ENCODE measurements at places on chromosomes 4 and X.

DNA sequence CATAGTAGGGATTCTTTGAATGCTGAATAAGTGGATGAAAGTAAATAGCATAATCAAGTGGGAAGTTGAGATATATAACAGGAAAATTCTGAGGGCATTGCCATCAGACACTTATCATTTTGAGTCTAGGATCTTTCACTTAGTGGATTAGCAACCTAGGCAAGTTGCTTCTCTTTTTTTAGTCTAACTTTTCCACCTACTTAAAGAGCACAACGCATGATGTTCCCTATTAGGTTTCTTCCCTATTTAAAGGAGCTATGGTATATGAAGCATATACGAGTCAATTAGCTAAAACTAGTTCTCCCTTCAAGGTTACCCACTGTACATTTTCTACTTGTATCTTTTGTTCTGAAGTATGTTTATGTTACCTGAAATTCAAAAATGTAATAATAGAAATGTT, 67.1 kb upstream of the HS3ST1 start:
- no peak for DNase-seq

- DNase-seq, result no peak
These were observed 3.7 kb upstream of the ZNF718 start for GRCh38 chr4:120616-121015.

DNA sequence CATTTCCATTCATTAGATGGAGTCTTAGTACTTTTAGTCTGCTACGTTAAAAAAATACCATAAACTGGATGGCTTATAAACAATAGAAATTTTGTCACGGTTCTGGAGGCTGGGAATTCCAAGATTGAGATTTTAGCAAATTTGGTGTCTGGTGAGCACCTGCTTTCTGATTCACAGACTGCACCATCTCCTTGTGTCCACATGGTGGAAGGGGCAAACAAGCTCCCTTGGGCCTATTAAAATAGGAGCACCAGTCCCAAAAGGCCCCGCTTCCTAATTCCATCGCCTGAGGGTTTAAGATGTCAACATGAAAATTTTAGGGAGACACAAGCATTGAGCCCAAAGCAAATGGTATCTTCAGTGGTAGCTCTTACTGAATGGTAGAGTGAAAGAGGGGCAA, 120.5 kb upstream of the MAP9 start:
- no peak for DNase-seq

DNA sequence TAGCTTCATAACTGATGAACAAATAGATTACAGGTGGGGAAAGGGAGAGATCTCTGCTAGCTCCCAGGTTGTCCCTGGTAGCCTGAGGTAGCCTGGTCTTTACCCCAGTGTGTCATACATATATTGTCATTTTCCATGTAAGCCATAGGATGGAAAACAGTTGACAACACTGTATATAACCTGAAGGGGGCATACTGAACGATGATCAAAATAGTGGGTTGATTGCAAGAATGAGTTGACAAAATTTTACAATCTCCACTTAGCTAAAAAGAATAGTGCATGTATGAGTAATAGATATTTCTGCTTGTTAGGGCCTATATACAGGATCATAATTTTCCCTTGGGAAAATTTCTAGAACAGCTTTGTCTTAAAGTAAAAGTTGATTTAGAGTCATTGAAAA, 304.1 kb upstream of the HAND2 start:
- no peak for DNase-seq

- DNase-seq, result no peak
These were observed 685.2 kb upstream of the INTU start for GRCh38 chr4:126947536-126947935.

DNA sequence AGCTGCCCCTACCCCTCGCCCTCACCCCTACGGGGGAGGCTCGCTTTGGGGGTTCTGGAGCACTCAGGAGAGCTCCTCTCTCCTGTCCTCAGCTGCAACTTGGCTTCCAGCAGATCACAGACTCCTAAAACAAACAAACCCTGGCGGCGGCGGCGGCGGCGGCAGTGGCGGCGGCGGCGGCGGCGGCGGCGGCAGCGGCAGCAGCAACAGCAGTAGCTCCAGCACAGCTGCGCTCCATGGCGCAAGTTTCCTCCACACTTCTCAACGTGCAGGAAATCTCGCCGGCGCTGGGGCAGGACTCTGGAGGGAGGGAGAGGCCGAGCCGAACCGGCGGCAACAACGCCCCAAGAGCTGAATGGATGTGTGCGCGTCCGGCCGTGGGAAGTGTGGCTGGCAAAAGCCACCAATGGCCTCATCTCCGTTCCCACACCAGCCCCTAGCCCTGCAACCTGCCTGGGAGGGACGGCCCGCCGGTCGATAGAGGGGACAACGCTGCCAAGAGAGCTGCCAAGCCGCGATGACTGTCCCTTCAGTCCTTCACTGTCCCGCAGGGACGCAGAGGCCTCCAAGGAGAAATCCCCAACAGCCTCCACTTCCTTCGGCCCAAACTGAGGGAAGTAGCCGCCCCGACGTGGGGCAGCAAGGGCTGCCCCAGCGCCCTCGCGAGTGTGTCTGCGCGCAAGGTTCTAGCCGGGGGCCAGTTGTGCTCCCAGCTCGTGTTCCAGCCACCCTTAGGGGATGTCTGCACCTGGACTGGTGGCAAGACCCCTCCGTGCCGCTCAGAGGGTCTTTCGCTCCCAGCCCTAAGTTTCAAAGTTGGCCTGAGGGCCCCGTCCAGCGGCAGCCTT, 775 bp downstream of the SHROOM4 start:
- no peak for DNase-seq

Measured in stimulated activated CD4-positive, alpha-beta T cell treated with anti-CD3 and anti-CD28 coated beads, TNF-alpha, amount 100 ng/mL, for 1 hour (primary cell).